Left lung (tissue), 14 donors: ENCODE measurements at places on chromosomes 5 and 9. TPM values are rescaled to one million over a fixed set of nuclear protein-coding genes. Genes with fewer than 3 reads are reported as not detected.

The NSUN2 gene
- polyA plus RNA-seq: 59.9 TPM

The ITK gene
- 0.49 TPM for polyA plus RNA-seq

The SLC6A18 gene
- not detected for polyA plus RNA-seq

The CD274 gene
- polyA plus RNA-seq: 1.0 TPM

The FGFR4 gene
- 187 TPM for polyA plus RNA-seq

The LAMC3 gene
- 14.5 TPM for polyA plus RNA-seq

The FCN1 gene
- 3.4 TPM for polyA plus RNA-seq

The MEIKIN gene
- polyA plus RNA-seq: not detected

The DOCK8 gene
- polyA plus RNA-seq: 8.9 TPM

The NRG2 gene
- 7.0 TPM for polyA plus RNA-seq

The STING1 gene
- polyA plus RNA-seq: 69.9 TPM

The IFNA14 gene
- polyA plus RNA-seq: not detected

The OMD gene
- polyA plus RNA-seq: 1.3 TPM

GRCh38 chr5:53276825-53277224 lies 167.3 kb upstream of the MOCS2 start:
- DNase-seq: no peak

GRCh38 chr5:7802855-7803254 lies 48.1 kb downstream of the CFAP90 start:
- no peak for DNase-seq

DNA sequence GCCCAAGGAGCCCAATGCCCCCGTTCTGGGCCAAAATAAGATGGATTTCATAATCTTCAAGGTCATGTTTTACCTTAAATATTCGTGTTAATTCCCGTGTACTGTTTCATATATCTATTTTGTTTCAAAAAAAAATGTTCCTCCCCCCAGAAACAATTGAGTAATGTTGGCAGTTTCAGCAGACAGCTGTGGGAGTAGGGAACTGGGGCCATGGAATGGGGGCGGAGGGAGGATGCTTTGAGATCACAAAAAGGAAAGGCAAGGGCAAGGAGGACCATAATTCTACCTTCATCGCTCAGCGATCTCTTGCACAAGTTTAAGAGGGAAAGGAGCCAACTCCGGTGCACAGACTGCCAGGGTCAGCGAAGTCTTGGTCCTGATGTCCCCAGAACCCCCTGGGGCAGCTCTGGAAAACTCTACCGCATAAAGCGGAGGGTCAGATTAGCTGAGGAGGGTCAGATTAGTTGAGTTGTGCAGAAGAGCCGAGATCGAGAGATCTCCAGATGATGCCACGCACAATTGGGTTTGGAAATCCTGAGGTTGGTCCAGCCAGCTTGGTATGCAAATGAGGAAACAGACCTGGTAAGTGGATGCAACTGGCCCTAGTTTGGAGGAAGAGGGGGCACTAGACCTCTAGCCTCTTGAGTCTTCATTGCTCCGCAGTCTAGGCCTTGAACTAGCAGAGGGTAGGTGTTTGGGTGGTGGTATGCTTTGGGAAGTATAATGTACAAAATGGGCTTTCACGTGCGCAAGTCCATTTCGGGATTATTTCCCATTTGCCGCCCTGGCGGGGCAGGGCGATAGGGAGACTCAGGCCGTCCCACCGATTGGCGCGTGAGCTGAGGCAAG lies 24.0 kb downstream of the CDKN2A start:
- DNase-seq: no peak

- DNase-seq: no peak
Measured at GRCh38 chr5:65722575-65723403, 784 bp downstream of the NLN start.

DNA sequence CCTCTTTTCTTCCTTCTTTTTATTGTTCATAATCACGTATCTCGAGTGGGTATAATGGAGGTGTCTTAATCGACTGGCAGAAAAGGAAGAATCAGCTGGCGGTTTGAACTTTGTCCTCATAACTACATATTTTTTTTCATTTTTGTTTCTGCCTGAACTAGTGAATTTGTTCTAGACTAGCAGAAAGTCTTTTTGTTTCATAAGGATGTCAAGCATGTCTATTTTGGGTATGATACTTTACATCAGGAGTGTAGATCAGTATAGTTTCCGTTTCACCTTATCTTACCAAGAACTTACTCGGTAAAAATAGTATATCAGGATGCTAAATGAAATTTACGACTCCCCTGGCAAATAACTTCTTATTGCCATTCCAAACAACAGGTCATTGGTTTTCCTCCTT lies 278.9 kb downstream of the CHSY3 start:
- no peak for DNase-seq

DNA sequence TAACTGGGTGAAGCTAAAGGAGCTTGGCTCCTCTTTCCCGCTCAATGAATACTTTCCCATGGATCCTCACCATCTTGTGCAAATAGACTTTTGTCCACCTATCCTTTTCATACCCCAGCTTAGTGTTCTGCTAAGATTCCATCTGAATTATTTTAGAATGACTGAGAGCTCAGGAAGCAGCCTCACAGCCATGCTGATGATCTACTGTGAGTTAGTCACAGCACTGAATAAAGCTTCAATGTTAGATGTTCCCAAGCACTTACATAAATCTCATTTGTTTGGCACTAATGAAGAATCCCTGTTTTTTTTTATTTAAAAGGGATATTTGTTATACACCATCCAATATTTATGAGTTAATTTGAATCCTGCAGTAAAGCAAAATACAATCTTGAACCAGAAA lies 317.6 kb upstream of the TRPC7 start:
- DNase-seq: no peak

- no peak for DNase-seq
Measured at GRCh38 chr9:4640027-4640426, 22.1 kb upstream of the PLPP6 start.

DNA sequence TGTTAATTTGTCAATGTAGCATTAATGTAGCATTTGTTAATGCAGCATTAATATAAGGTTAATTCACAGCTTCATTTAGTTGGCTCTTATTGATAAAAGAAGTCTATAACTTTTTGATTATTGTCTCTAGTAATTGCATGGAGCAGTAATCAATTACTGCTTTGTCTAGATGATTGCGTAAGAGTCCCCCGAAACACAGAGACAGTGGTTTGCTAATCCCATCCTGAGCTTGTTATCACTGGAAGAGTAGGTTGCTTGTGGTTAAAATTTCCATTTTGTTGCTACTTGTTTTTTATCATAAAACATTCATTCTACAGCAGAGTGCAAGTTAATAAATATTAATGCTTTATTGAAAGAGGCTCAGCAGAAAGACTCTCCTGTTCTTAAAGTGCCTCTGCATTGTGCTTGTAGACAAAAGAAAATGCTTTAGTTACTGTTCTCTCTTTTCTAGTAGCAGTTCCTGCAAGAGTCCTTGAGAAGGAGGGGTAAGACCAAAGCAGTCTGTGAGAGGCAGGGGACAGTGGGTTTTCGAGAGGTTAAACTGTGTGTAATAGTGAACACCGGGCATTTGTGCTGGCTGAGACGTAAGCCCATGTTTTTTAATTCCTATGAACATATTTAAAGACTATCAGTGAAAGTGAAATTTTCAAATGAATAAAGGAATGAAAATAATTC lies 291.7 kb downstream of the TRPM3 start:
- no peak for DNase-seq

DNA sequence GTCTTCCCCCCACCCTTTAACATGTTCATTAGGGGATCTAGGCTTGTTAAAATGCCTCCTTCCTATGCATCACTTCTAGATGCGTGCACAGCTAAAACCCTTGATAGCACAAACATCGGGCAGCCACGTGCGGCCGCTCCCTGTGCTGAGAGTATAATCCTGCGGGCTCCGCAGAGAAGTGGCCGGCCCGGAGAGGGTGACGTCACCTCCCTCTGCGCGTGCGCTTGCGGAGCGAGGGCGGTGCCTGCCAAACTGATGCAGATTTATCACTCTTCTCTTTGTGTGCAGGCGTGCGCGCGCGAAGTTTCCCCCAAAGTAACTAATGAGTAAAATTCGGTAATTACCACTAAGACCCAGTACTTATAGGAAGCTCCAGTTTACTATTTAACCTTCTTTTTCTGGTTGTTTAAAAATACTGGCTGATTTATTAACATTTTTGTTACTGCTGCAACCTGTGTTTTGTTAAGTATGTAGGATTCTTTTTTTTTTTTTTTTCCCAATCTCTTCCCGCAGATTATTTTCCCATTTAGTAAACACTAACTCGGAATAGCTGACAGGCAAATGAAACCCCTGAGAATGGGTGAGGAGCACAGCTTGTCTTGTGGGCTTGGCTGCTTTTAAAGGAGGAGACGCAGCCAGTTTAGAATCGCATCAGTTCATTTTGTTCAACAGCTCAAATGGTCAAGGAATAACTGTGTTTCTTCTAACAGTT lies 121.6 kb downstream of the TRIO start:
- peak; percentile 97 for DNase-seq

- DNase-seq: no peak
Measured at GRCh38 chr5:10826971-10827370, 65.9 kb upstream of the DAP start.

DNA sequence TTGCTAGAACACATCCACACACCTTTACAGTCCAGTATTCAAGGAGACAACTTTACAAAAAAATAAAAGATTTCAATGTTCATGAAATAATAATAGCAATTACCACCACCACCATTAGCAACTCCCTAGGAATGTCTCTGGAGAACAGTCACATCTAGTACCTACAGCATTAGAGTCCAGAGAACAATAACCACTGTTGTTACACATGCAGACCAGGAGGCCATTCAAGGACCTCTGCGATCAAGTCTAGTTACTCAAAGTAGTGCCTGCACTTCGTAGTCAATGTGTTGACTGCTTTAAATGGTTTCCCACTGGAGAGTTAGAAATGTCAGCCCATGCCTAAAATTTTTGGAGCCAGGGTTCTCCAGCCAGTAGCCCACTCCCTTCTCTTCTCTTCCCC lies 244.4 kb downstream of the DEPDC1B start:
- no peak for DNase-seq

DNA sequence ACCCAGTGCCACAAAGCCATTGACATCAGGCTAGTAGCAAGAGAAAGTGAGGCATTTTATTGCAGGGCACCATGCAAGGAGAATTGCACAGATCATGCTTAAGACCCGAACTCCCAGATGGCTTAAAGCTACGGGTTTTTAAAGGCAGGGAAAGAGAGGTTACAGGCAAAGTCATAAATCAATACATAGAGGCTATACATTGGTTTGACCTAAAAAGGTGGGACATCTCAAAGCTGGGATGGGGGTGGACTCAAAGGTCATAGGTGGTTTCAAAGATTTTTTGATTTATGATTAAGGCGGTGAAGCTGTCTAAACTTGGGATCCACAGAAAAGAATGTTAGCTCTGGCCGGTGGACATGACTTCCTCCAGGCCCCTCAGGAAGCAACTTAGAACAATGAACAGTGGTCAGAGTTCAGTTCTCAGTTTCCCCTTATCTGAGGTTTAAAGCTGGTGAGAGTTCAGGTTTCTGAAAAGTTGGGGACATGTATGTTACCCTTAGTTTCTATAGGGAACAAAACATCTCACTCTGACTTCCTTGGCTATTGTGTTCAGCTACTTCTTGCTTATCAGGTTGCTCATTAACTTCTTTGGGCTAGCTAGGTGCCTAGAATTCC lies 6.0 kb upstream of the RBM22 start:
- DNase-seq: no peak

GRCh38 chr9:128987805-128988204 lies 40.3 kb downstream of the NUP188 start:
- no peak for DNase-seq

GRCh38 chr9:133609311-133610098 lies at the start of gene FAM163B:
TSS of gene FAM163B (minus strand) at chr9:133609389. CDS start at chr9:133580223, 29,166 bp downstream.
- peak; percentile 77 for DNase-seq

- DNase-seq: no peak
Measured at GRCh38 chr5:75366787-75367186, 29.8 kb downstream of the HMGCR start.

GRCh38 chr9:120915854-120916470 lies 10.6 kb downstream of the TRAF1 start:
- no peak for DNase-seq

- DNase-seq: no peak
Measured at GRCh38 chr9:70222354-70222753, 36.4 kb upstream of the SMC5 start.

DNA sequence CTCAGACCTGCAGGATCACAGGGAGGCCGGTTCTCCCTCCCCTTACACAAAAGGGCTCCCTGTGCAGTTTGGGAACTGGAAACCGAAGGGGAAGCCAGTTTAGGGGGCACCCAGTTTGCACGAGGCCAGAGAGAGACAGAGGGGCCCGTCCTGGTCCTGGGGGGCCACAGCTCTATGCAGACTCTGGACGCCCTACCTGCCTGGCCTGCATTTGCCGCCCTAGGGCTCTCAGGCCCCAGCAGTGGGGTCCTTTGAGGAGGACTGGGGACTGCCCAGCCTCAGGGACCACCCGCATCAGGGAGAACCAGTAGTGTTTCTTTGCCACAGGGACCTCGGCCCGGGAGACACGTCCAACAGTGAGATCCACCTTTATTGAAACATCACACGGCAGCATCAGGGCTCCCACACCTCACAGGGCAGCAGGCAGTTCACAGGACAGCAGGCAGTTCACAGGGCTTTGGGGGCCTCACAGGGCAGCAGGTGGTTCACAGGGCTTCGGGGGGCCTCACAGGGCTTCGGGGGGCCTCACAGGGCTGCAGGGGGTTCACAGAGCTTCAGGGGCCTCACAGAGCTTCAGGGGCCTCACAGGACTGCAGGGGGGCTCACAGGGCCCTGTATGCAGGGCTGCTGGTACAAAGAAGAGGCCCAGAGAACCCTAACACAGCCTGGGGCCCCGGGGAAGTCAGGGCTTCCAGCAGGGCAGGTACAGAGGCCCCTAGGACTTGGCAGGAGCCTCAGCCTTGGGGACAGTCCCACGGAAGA lies 648 bp upstream of the NSMF start:
- DNase-seq: peak; percentile 71

DNA sequence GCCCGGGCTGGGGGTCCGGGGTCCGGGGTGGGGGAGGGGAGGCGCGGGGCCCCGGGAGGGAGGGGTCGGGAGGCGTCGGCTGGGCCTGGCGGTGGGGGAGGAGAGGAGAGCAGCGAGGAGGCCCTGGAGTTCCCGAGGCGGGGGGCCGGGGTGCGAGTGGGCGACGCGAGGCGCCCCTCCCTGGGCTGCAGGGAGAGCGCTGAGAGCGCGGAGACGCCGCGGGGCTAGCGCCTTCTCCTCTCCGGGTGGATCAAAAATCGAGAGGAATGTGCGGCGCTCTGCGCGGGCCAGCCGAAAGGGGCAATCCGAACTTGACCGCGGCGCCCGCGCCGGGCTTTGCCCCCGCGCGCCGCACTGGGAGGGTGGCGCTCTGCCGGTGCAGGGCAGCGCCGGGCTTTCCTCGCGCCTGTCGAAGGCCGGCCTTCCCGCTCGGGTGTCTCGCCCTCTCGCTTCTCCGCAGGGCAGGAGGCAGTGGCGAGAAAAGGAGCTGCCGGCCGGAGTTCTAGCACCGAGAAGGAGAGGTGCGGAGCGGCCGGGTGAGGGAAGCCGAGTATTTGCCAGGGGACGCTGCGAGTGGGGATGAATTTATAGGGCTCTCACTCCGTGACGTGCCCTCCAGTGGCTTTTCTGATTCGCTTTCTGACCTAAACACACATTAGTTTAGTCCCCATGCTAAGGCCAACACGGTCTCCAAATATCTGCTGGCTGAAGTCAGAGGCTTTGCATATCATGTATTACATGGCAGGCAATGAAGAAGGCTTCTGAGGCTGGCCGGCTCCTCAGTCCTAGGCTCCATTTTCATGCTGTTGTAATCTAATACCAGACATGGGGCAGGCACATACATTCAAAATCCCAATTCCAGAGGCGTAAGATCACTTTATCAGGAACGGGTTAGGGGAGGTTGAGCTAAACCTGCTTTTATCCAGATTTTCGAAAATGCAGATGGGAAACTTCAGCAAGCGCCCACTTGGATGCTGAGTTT lies 503 bp upstream of the GDNF start:
- DNase-seq: no peak

GRCh38 chr5:160152287-160152686 lies 33.0 kb upstream of the PWWP2A start:
- DNase-seq: no peak

GRCh38 chr9:120859361-120859760 lies 16.6 kb upstream of the PSMD5 start:
- DNase-seq: no peak
